GM18507 (cell line): ENCODE measurements at places on chromosomes 7 and 10.
A peak's percentile ranks its signal among the peaks of the same experiment; 100 is the strongest.

- DNase-seq, result no peak
These were observed 208.4 kb upstream of the KCND2 start for GRCh38 chr7:120064565-120064964.

DNA sequence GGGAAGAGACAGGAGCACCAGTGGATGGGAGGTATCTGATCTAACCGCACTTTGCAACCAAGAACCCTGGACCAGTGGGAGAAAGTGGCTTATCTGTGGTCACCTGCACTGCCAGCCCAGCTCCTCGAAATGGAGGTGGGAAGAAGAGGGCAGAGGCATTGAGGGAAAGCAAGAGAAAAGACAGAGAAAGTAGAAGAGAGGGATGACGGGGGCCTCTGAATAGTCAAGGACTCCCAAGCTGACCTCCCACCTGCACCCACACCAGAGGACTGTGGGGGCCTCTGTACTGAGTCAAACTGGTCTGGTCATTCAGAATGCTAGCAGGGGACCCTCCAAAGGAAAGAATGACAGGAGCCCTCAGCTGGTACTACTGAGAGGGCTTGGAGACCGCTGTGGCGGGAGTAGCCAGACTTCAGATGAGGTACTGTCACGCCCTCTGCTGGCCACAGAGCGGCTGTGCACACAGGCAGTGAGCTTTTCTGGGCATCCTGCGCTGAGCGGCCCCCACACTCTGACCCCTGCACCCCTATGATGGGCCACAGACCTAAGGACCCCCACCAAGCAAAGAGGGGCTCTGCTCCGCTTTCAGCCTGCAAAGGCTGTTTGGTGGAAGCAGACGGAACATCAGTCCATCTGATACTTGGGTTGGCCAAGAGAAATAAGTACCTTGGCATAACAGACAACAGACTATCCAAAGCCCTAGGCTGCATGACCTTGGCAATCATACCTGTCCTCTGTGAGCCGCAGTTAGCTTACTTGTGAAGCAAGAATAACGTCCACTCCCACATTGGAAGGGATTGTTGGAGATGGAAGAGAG, 112.9 kb downstream of the COL13A1 start:
- peak; percentile 56 for DNase-seq

DNA sequence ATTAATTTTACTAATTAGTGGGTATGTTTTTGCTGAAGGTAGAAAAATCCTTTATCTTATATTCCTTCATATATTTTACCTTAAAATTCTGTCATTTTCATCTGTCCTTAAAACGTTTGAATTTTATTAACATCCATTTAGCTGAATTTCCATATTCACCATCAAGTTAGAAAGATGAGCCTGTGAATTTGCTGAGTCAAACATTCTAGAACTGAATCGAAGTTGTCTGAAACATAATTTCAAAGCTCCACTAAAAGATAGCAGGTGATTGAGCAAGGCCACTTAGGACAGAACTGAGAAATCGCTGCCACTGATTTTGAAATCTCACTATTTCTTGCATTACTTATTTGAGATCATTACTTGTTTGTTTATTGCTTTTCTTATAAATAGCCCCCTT, 17.5 kb downstream of the HGF start:
- DNase-seq, result no peak

DNA sequence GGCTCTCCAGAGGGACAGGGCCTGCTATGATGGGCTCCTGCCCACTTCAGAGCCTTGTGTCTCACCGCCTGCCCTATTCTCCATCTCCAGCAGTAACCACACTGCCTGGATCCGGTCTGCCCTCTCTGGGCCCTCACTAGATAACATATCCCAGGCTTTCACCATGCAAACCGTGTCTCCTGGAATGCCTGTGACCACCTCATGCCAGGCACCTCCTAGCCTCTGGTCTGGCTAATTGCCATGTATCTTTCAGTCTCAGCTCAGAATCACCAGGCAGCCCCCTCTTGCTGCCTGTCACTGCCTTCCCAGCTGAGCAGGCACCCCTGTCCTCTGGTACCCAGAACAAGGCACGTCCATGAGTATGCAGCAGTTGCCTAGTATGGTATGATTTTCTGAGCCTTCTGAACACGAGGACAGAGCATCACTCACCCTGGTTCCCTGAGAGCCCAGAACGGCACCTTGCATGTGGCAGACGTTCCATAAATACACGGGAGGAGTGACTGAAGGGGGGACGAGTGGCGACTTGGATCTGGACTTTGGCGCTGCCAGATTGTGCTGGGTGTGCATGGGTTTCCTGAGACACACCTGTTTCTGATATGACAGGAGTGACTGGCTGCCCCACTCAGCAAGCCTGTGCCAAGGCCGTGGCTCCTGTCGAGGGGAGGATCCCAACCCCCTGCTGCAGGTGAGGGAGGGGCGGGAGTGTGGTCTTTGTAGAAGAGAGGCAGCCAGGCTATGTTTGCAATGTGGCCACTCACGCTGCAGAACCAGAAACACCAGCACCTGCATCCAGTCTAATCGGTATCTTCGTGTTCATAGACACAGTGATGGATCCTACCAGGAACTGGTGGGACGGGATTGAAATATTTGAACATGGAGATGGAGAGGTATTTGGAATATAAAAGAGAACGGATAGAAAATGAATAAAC, 95.2 kb downstream of the VOPP1 start:
- no peak for DNase-seq

GRCh38 chr7:17660116-17660515, 280.2 kb downstream of the SNX13 start:
- DNase-seq, result no peak

DNA sequence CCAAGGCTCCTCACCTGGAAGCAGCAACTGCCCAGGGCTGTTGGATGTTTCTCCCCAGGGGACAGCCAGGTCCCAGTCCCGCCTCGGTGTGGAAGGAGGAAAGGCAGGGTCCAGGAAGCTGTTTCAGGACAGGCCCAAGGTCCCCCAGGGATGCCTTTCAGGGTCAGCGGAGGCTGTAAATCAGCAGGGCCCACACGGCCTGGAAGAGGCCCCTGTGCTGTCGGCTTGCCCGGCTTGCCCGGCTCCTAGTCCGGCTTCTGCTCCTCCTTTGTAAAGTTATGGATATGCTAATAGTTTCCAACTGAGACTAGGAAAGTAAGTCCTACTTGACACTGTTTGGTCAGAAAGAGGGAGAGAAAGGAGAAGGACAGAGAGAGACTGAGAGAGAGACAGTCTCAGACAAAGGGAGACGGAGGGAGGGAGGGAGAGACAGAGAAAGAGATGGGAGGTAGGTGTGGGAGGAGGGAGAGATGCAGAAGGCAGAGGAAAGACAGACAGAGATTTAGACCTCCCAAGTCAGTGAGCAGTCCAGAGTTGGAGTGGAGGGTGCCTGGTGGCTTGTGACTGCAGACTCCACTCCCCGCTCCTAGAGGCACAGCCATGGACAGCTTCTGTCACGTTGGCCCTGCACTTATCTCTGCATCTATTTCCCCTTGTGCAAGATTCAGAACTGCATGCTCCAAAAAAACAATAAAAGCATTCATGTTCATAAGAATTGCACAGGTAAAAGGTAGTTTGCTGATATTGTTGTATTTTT, 10.5 kb downstream of the IKZF1 start:
- no peak for DNase-seq

GRCh38 chr7:21782996-21783395, 162.7 kb downstream of the CDCA7L start:
- no peak for DNase-seq

DNA sequence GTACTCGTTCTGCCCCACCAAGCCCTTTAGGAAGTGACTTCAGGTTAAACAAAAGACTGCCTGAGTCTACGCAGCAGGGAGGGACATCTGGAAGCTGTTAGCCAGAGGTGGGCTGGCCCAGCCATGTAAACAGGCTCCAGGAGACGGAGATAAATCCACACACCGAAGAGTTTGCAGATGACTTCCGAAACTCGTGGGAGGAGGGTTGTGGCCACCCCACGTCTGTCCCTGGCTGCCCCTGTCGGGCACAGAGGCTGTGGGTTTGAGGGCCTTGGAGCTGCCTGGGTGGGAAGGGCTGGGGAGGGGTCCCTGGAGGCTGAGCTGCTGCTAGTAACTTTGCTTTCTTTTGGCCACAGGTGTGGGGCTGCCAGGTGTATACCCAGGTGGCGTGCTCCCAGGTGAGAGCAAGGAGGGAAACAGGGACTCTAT, 15.6 kb downstream of the ELN start:
- DNase-seq, result no peak

GRCh38 chr7:100867040-100867775, at the start of gene TRIP6:
Gene TRIP6, plus strand, starts transcription at chr7:100867387. Its CDS starts 111 bp downstream, at chr7:100867498.
- no peak for DNase-seq

GRCh38 chr7:86295526-86295925, 348.2 kb upstream of the GRM3 start:
- no peak for DNase-seq

- DNase-seq, result no peak
These were observed 66.9 kb downstream of the GLRX3 start for GRCh38 chr10:130202984-130203621.

- DNase-seq, result no peak
These were observed 10.7 kb downstream of the NCOA4 start for GRCh38 chr10:46019569-46020343.
